Upper lobe of right lung (tissue), 1 donor: ENCODE measurements at places on chromosomes 3 and 15. TPM values are rescaled to one million over a fixed set of nuclear protein-coding genes. Genes with fewer than 3 reads are reported as not detected.

TUSC7 gene
- not detected for total RNA-seq

HHLA2 gene
- 0.26 TPM for total RNA-seq

TRIM71 gene
- 2.2 TPM for total RNA-seq

SI gene
- total RNA-seq: not detected

DNA sequence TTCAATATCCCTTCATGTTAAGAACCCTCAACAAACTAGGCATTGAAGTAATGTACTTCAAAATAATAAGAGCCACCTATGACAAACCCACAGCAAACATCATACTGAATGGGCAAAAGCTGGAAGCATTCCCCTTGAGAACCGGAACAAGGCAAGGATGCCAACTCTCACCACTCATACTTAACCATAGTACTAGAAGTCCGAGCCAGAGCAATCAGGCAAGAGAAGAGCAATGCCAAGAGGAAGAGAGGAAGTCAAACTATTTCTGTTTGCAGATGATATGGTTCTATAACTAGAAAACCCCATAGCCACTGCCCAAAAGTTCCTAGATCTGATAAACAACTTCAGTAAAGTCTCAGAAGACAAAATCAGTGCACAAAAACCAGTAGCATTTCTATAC is 161.9 kb downstream of the UBE2E2 start:
- no peak for DNase-seq

DNA sequence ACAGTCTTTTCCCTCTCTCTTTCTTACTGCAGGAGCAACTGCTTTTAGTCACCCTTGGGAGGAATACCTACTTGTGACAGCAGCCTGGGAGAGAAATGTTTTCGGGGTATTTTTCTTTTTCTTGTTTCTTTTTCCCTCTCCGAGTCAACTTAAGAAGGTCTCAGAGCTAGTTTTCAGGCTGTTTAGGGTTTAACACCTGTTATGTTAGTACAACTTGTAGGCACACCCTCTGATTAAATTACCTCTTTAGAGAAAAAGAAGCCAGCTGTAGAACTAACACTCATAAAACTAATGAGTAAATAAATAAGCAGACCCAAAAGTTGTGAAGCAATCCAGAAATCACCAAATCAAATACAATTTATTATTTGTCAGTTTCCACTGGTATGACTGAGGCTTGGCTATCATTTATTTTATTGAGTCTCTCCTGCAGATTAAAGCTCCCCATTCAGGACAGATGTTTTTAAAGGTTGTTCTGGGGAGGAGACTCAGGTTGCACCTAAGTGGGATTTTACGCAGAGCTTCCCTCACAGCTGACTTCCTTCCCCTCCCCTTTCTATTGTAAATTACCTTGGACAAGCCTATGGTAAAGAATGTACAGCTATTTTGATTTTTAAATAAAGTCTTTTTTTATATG is 112.5 kb downstream of the FOXB1 start:
- DNase-seq: no peak

DNA sequence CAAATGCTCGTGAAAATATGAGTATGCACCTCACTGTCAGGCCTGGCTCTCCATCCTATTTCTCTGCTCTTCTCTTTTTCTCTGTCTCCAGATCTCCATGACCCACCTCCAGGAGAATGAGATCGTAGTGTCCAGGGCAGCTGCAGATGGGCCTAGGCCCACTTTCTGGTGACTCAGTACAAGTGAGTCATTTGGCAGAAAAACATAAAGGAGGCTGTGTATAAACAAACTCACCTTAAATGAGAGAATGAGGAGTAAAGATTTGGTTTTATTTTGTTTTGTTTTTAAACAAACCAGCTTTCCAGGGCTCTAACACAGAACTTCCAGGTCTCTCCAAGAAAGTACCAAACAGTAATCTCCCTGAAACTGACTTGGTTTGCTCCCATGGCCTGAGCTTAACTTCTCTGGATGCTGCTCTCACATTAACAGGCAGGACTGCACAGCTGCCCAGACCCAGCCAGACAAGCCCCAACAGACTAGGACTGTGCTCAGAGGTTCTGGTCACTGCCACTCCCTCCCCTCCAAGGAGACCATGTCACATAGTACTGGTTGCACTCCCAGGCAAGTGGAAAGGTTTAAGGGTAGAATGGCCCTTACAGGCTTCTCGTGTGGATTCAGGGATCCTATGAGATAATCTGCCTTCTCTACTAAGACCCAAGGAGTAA is 1.5 kb upstream of the HEG1 start:
- DNase-seq: no peak

DNA sequence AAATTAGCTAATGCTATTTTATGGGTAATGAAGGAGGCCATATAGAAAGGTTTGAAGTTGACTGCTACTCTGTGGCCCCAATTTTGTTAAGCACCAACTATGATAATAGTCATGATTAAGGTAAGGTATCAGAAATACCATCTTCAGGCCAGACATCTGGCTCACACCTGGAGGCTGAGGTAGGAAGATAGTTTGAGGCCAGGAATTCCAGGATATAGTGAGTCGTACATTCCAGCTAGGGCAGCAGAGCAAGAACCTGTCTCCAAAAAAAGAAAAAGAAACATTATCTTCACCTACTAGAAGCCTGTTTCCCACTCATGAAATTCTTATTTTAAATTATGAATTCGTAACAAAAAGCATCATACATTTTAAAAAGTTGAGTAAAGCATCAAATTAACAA is 64.4 kb downstream of the LRRC28 start:
- no peak for DNase-seq
